ENCODE measurements at places on chromosomes 7 and 10. TPM values are rescaled to one million over a fixed set of nuclear protein-coding genes. Genes with fewer than 3 reads are reported as not detected.

Gene RAB18
- total RNA-seq, result 161 TPM

Gene TMEM178B
- 78.7 TPM for total RNA-seq

DNA sequence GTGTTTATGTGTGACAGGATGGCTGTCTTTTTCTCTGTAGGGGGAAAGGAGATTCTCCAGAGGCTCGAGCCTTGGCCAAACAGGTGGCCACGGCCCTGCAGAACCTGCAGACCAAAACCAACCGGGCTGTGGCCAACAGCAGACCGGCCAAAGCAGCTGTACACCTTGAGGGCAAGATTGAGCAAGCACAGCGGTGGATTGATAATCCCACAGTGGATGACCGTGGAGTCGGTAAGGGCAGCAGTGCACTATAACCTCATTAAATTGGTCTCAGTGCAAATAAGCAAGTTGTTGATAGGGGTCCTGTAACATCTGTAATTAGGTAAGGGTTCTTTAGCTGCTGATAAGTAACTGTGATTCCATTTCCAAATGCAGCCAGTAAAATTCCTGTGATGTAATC is 56.4 kb downstream of the AP3M1 start:
- DNase-seq, result no peak

Gene MACROH2A2
- total RNA-seq, result 11.8 TPM

- DNase-seq, result no peak
These were observed 6.7 kb downstream of the FRA10AC1 start for GRCh38 chr10:93695740-93696139.

DNA sequence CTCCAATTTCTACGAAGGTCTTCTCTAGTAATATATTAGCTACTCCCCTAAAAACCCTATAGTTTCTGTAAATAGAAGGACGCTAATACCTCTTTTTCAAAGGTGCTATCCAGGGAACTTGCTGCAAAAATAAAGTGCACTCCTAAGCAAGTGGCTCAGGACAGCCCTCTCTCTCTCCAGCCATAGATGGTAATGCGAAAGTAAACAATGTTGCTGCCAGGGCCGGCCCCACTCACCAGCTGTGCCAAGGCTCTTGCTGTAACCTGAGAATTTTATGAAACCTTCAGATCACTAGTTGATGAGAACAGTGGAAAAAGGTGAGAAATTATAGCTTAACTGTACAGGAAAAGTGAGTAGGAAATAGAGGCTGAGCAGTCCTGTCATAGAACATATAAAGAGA is 10.9 kb upstream of the TAS2R39 start:
- DNase-seq, result no peak

- no peak for DNase-seq
These were observed 404.3 kb upstream of the NPVF start for GRCh38 chr7:25632616-25633015.

DNA sequence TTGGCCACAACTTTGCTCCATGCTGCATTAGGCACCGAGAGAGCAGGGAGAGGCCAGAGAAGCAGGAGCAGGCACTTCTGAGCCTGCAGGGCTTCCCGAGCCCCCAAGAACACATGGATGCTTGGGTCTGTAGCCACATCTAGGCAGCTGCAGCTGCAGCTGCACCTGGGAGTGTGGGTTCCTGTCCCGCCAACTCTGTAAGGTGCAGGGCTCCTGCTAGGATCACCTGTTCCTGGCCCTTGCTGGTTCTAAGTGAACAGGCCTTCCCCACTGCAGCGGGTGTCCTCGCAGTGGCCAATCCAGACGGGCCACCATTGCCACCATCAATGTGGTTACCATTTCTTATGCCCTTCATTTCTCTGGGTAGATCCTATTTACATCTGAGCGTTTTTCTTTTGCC is 330.3 kb downstream of the AUTS2 start:
- DNase-seq, result no peak

DNA sequence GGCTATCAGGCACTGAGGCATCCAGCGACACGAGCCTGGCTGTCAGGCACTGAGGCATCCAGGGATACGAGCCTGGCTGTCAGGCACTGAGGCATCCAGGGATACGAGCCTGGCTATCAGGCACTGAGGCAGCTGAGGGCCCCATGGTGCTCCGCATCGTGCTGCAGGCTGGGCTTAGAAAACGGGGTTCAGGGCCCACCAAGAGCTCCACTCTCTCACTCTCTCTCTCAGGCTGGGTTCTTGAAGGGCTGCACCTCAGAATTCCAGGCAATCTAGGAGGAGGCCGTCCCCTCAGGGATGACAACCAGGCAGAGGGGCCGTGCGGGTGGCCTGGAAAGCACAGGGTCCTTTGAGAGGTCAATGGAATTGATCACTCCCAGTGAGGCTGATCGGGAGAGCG is 69.0 kb downstream of the CFAP46 start:
- DNase-seq, result peak; percentile 30

Gene CLDN3
- not detected for total RNA-seq

Gene NANOS1
- 1.6 TPM for total RNA-seq

Gene SFTPA1
- total RNA-seq, result not detected

- DNase-seq, result no peak
These were observed 49.7 kb downstream of the UNC5B start for GRCh38 chr10:71262027-71262426.

- no peak for DNase-seq
These were observed 442.0 kb downstream of the MDFIC start for GRCh38 chr7:115363916-115364315.

Gene HOXA7
- total RNA-seq, result not detected

DNA sequence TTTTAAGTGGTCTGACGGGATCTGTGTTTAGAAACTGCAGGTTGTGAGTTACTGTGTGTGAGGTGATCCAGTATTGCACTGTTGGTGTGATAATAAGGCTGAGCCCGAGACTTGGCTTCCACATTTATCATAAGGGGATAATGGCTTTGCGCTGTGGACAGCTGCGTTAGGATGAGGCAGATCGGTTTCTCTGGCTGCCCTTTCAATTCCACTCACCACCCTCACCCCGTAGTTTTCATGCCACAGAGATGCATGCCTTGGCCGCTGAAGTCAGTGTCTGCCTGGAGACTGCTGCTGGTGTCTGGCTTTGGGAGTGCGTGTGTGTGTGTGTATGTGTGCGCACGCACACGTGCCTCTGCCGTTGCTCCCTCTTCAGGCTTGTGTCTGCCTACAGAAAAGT is 273.0 kb downstream of the CCDC3 start:
- no peak for DNase-seq

- DNase-seq, result no peak
These were observed 101.0 kb upstream of the SP4 start for GRCh38 chr7:21326921-21327320.

DNA sequence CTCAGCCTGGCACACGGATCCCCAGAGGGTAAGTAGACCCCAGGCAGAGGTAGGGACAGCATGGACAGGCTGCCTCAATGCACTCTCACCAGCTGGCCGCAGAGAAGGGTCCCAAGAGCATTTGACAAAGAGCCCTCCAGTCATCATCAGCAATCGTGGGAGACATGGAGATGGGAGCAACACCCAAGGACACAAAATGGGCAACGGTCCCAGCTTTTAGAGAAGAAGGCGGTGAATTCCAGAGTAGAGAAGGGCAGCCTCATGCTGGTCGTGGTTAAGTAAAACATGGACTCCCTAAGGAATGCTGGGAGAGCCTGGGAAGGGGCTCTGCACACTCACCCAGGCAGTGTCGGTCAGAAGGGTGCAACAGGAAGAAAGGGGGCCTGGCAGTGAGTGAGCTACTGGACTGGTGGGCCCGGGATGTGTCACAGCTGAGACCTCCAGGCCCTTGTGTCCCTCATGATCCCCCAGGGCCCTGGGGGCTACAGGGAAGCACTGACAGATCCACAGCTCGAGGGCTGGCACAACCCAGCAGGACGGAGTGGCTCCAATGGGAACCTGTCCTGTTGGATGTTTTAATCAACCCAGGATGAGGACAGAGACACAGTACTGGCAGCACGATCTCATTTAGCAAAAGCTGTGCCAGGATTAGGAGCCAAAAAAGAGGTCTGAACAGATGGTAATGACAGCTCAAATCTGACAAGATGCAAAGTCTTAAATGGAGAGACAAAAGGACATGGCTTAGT is 147.1 kb downstream of the NEURL1 start:
- DNase-seq, result no peak

DNA sequence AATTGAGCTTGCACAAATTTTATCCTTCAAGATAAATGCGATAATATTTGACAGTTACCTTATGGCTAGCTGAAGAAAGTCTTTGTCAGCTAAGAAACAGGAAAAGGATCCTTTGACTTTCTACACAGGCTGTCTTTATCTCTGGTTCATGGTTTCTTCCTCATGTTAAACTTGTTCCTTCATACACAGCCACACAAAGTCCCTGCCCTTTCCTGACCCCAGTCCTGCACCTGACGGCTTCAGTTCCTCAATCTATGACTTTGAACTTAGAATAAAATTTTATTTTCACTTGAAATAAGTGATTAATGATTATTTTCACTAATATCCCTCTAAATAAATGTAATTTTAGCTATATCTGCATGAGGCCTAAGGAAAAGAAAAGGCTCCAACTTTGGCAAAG is 77.8 kb upstream of the PRSS1 start:
- no peak for DNase-seq

DNA sequence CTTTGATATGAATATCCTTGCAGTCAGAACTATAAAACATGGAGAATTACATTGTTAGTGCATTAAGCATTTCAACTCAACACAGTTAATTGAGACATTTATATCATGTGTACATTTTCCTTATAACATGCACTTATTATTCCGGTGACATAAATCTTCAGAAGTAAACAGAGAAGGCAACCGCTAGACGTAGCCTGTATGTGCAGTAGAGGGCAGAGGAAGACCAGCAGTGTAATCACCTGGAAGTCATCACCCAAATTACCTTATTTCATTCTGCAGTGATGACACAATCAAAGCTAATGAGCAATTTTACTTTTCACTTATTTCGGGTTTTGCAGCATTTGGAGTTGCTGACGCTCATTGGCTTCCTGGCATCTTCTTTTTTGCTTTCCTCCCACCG is 394.6 kb downstream of the SDK1 start:
- no peak for DNase-seq

Gene SPDYE18
- total RNA-seq, result 3.4 TPM

DNA sequence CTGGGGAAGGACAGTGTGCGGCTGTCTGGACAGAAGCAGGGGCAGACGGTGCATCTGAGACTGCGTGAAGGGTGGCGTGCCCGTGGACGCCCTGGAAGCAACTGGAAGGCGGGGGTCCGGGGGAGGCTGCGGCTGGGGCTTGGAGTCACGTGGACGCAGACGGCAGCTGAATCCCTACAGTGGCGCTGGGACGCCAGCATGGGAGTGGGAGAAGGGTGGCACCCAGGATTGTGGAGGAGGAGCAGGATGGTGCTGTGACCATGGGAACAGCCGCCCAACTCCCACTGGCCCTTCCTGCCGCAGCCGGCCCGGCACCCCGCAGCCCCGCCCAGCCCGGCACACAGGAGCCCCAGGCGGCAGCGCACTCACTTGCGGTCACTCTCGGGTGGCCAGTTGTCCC is 9.7 kb downstream of the INTS1 start:
- no peak for DNase-seq

Gene ABCB4
- 0.70 TPM for total RNA-seq

DNA sequence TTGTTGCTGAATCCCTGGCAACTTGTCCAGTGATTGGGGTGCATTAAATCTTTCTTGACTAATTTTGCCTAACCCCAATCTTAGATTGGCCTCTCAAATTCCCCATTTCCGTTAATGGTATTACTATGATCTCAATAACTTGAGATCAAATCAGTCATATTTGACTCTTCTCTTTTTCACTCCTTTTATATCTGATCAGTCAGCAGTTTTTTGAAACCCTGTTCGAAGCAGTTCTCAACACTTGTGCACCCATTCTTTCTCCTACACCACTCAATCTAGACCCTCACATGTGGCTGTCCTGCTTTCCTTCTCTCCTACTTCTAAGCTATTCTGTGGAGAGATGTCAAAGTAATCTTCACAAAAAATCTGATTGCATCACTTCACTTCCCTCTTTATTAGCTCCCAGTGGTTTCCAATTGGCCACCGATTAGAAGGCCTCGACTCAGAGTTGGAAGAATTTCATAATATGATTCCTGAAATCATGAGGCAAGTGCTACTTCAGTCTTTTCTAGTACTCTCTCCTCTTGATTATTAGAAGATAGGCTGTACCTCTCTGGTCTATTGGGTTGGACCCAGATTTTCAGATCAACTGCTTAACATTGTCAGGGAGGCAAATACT is 128.9 kb downstream of the ZNF365 start:
- DNase-seq, result no peak

- no peak for DNase-seq
These were observed 7.5 kb upstream of the ZC3HAV1 start for GRCh38 chr7:139116999-139117398.

DNA sequence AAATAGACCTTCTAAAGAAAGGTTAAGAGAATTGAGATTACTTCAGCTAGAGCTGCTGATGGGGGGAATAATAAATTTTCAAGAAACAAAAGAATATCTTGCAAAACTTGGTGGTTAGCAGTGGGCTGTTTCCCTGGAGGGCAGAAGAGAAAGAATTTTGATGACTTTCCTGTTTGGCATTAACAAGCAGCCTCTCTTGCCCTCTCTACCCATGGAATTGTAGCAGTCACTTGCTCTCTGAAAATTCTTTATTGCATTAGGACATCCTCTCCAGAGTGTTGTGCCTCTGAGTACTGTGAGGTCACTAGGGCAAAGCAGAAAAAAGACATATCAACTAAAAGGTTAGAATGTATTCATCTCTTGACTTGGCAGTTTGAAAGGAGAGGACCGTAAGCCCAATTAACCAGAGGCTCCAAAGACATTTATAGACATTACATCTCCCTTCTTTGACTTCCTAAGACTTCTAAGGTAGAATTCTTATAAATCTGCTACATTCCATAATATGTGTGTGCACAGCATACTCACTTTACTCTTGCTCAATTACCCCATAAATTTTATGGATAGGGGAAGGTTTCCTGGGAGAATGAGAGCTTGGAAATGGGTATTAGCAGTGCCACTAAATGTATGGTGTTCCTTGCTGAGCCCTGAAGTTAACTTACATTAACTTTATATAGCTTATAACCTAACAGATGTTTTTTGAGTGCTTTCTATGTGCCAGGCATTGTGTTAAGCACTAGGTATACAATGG is 215.3 kb downstream of the KIF20B start:
- DNase-seq, result no peak

Gene TMEM236
- total RNA-seq, result 0.32 TPM

GRCh38 chr7:27697861-27698430 is 35.3 kb upstream of the HIBADH start:
- no peak for DNase-seq

Gene CRHR2
- total RNA-seq, result 3.6 TPM

DNA sequence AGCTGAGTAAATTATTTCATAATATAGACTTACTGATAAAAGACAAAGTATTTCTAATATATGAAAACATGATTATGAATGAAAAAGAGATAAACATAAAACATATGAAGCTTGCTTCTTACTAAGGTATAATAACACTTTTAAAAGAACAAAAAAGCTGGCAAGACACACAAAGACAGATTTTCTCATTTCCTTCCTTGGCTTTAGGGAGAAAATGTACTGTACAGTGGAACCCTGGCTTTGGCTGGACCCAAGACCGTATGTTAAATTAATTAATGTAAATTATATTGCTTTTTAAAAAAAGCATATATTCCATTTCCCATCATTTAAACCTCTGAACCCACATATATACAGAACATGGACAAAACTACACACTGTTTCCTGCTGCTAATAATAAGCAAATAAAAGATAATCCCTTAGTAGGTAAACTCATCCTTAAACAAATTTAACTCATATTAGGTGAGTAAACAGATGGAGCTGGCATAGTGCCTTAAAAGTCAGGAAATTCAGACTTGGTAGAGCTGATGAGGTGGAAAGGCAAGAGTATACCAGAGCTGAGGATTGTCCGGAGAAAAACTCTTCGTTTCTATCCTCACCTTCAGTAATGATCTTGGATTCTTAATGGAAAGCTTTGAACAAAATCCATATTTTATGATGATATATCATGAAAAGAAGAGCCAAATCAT is 1016.4 kb upstream of the KCND2 start:
- DNase-seq, result no peak

GRCh38 chr7:33761449-33762080 is 143.8 kb upstream of the BMPER start:
- no peak for DNase-seq
